ENCODE measurements at places on chromosomes 2 and 18.

DNA sequence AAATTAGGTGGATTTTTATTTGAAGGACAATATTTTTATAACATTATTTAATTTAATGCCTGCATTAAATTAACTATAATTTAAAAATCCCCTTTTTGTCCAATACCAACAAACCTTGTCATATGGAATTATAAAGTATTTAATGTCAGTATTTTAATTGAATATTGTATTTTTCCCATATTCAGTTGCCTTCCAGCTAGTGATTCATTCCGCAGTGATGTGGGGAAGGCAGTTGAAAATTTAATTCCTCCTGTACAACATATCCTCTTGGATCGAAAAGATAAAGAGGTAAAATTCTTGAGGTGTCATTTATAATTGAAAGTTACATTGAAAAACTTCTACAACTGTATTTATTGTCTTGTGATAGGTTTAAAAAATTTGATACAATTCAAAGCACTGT lies 40.4 kb downstream of the WDR7 start:
- no peak for DNase-seq

GRCh38 chr2:224031358-224031970 lies 7.6 kb downstream of the SERPINE2 start:
- no peak for DNase-seq

- DNase-seq = no peak
Measured at GRCh38 chr2:240593026-240593702, 6.6 kb downstream of the CAPN10 start.

DNA sequence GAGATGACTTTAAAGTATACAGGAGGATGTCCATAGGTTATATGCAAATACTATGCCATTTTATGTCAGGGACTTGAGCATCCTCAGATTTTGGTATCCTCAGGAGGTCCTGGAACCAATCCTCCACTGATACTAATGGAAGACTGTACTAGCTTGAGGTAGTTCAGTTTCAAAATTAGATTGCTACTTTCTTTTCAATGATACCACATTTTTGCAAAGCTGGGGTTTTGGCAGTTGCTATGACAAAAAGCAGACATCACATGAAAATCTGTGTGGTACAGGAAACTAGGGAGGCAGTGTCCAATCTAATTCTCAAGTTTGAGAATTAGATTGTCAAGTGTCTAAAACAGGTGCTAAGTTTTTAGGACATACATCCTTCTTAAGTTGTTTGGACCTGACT lies 14.2 kb downstream of the EHBP1 start:
- no peak for DNase-seq

Data from activated gamma-delta T cell treated with anti-CD3 and anti-CD28 coated beads, Interleukin-2, amount 50 U/mL, for 16 hours (primary cell).